ENCODE measurements at places on chromosomes 5 and 9. TPM values are rescaled to one million over a fixed set of nuclear protein-coding genes. Genes with fewer than 3 reads are reported as not detected.
A peak's percentile ranks its signal among the peaks of the same experiment; 100 is the strongest.

- H3K4me3 ChIP-seq, result no peak overlapping the region
- H3K36me3 ChIP-seq, result no peaks in the 10 kb centered on the region
- no peaks in the 10 kb centered on the region for H3K27me3 ChIP-seq
- no peak overlapping the region for H3K27ac ChIP-seq
- H3K4me1 ChIP-seq, result peaks cover 21% of the 10 kb centered on the region
- DNase-seq, result no peak
Observed at GRCh38 chr5:74966141-74967026, 86.0 kb downstream of the GCNT4 start.

DNA sequence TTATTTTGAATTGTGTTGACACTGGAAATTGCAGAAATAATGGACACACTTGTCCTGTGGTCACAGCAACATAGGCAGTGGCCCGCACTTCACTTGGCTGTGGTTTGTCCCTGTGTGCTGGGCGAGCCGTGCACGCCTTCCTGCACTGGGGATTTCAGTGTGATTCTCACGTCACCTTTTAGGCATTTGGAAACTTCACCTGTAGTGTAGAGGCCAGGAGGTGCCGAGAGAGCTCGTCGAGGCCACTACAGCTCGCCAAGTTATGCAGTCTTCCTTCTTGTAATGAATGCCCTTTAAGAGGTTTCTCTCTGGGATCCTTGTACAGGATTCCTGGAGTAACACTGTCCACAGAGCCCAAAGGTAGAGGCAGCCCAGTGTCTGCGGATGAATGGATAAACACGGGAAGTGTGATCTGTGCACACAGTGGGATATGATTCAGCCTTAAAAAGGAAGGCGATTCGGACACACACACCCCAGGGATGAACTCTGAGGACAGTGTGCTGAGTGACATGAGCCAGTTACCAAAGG, 14.7 kb downstream of the TRAF2 start:
- H3K27me3 ChIP-seq, result no peaks in the 10 kb centered on the region
- H3K4me3 ChIP-seq, result 0 out of 2 replicates have a peak overlapping the region, but pooled peaks have one; percentile 7
- H3K4me1 ChIP-seq, result peaks cover 31% of the 10 kb centered on the region
- peaks cover 5% of the 10 kb centered on the region for H3K36me3 ChIP-seq

DNA sequence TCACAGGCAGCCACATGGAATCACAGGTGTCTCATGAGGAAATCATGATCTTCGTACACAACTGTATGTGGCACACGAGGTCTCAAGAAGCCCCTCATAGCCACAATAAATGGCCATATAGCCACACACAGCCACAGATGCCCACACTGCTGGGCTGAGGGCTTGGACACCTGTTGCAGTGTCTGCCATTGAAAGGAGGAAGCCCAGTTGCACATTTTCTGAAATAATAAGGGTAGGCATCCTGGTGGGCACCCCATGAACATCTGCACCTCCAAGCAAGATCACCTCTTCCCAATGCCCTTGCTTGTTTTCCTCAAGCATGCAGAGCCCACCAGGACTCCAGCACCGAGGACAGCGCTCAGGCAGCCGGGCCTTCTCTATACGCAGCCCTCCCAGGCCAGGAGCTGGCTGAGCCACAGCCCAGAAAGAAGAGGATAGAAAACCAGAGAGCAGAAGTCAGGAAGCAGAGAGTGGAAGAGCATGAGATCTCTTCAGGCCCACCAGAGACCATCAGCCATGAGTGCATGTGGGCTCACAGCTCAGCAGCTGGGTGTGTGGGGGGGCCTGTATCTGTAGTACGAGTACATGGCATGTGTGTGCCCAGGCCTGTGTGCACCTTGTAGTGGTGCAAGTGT, 1.0 kb upstream of the ACSL6 start:
- H3K4me1 ChIP-seq, result no peaks in the 10 kb centered on the region
- H3K4me3 ChIP-seq, result no peak overlapping the region
- no peak overlapping the region for H3K27ac ChIP-seq
- no peaks in the 10 kb centered on the region for H3K27me3 ChIP-seq
- no peaks in the 10 kb centered on the region for H3K36me3 ChIP-seq

GRCh38 chr5:16726538-16726946, 109.7 kb upstream of the RETREG1 start:
- peaks cover 17% of the 10 kb centered on the region for H3K4me1 ChIP-seq
- no peak overlapping the region for H3K4me3 ChIP-seq
- no peaks in the 10 kb centered on the region for H3K36me3 ChIP-seq
- H3K27me3 ChIP-seq, result no peaks in the 10 kb centered on the region

DNA sequence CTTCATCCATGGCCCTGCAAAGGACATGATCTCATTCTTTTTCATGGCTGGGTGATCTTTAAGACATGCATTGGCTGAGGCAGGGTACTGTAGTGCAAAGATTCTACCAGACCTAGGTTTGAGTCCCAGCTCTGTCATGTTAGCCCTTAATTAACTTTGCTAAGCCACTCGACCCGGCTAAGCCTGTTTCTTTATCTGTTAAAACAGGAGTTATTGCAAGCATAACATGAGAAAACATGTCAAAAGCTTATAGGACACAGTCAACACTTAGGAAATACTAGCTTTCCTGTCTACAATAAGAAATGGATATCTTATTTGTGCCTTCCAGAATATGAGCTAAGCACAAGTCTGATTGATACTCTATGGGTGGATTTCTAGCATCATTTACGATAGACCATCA, 92.6 kb downstream of the RASEF start:
- no peak for DNase-seq
- no peaks in the 10 kb centered on the region for H3K36me3 ChIP-seq
- no peak overlapping the region for H3K4me3 ChIP-seq
- no peaks in the 10 kb centered on the region for H3K27me3 ChIP-seq
- H3K4me1 ChIP-seq, result no peaks in the 10 kb centered on the region

DNA sequence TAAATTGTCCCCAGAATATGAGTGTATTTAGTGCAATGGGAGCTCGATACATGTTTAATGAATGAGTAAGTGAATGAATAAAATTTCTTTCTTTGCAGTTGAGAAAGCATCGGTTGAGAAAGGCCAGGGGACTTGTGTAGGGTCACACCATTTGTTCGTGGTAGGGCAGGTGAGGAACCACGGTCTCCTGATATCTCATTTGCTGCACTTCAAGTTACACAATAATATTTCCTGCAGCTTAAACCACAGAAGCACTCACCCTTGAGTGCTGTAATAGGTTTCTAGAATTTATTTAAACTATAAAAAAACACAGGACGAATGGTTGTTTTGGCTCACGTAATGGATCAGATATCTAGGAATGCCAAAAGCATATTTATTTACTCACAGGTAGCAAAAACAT, 429.8 kb downstream of the SPATA31D1 start:
- H3K4me1 ChIP-seq, result no peaks in the 10 kb centered on the region
- peak; percentile 7 for DNase-seq
- no peak overlapping the region for H3K27ac ChIP-seq
- no peak overlapping the region for H3K4me3 ChIP-seq

DNA sequence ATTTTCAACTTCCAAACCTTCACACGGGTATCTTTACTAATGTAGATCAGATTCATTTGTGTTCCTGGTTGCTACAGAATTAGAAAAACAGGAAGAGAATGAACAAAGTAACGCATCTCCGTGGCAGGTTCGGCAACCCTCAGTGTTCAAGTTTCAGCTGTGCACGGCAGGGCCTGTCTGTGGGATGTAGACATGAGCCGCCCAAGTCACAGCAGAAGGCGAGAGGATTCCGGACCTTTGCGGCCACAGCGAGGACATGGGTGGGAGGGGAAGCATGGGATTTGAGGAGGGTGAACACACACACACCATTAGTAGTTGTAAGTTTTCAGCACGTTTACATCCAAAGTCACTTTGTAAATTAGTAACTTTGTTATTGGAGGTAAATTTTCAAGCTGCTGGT, 31.7 kb upstream of the CEP72 start:
- H3K27me3 ChIP-seq, result peaks cover 61% of the 10 kb centered on the region
- no peak overlapping the region for H3K4me3 ChIP-seq
- H3K36me3 ChIP-seq, result no peaks in the 10 kb centered on the region
- no peaks in the 10 kb centered on the region for H3K4me1 ChIP-seq
- no peak for DNase-seq

DNA sequence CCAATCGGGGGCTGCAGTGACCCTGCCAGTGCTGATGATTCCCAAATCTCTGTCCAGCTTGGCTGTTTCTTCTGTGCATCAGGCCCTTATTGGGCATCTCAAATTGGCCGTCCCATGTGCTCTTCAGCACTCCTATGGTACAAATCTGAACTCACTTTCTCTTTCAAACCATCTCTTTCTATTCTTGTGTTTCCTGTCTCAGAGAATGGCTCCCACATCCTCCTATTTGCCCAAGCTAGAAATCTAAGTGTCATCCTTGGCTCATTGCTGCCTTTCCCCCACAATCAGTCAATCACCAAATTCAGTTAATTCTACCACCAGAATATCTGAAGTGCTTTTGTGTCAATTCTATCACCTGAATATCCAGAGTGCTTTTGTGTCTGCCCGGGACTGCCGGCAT, 336.6 kb downstream of the CWC27 start:
- no peaks in the 10 kb centered on the region for H3K36me3 ChIP-seq
- H3K27me3 ChIP-seq, result no peaks in the 10 kb centered on the region
- H3K4me1 ChIP-seq, result peaks cover 5% of the 10 kb centered on the region
- no peak for DNase-seq
- H3K4me3 ChIP-seq, result no peak overlapping the region

- H3K4me1 ChIP-seq, result peaks cover 7% of the 10 kb centered on the region
- H3K36me3 ChIP-seq, result no peaks in the 10 kb centered on the region
- H3K27ac ChIP-seq, result no peak overlapping the region
- no peak overlapping the region for H3K4me3 ChIP-seq
- no peak for DNase-seq
Observed at GRCh38 chr5:158824241-158824882, 275.4 kb downstream of the EBF1 start.

DNA sequence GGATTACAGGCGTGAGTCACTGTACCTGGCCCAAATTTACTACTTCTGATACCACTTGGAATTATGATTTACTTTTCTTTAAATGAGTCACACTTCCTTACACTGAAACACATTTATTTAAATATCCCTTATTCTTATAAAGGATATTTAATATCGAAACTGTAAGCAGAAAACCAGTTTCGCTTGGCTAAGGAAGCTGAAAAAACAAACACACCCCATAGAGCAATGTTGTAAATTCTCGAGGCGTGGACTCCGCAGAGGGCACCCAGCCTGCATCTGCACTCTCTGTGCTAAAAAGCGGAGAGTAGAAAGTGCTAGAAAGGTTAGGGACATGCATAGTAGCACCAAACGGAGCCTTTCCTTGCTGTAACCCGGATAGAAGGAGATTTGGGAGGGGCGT, 86.5 kb downstream of the HMCN2 start:
- peak; percentile 85 for DNase-seq
- H3K4me3 ChIP-seq, result peak overlapping the region; percentile 15
- no peaks in the 10 kb centered on the region for H3K36me3 ChIP-seq
- H3K27ac ChIP-seq, result peak overlapping the region; percentile 99

- H3K4me3 ChIP-seq, result no peak overlapping the region
- H3K36me3 ChIP-seq, result no peaks in the 10 kb centered on the region
- DNase-seq, result no peak
- no peaks in the 10 kb centered on the region for H3K4me1 ChIP-seq
Observed at GRCh38 chr9:117415358-117415914, 579 bp upstream of the ASTN2 start.

DNA sequence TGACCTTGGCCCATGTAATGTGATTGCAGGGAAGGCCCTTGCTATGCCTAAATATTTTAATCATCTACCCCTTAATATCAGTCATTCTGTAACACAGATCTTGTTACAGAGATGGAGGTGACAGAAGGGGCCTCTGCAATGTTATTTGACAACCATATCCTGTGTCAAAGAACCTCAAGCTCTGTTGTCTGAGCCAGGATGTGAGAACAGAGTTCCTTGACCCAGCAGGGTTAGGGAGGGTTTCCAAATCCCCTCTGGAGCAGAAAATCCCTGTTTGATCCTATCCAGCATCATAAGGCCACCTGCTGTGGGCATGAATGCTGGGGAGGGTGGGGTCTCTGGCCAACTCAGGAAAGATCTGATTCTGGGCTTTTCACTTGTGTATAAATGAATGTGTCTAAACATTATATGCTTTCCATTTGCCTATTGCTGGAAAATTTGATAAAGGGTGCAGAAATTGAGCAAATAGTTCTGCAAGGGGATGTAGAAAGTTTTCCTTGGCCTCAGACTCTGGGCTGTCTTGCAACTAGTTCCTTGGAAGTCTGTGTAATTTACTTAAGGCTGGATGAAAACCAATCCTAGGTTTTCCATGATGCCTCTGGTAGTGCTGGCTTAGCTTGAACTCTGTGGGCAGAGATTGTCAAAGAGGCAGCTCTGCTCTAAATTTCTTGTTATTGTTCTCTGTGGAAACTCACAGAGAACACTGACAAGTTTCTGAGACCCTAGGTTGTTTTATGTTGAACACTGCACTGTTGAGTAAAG, 71.0 kb downstream of the PGM5 start:
- no peak overlapping the region for H3K27ac ChIP-seq
- no peak for DNase-seq
- no peaks in the 10 kb centered on the region for H3K27me3 ChIP-seq
- H3K36me3 ChIP-seq, result no peaks in the 10 kb centered on the region
- no peak overlapping the region for H3K4me3 ChIP-seq

GRCh38 chr5:58447226-58447625, 12.7 kb downstream of the PLK2 start:
- no peaks in the 10 kb centered on the region for H3K36me3 ChIP-seq
- peaks cover 10% of the 10 kb centered on the region for H3K4me1 ChIP-seq
- H3K27me3 ChIP-seq, result no peaks in the 10 kb centered on the region
- no peak for DNase-seq
- H3K27ac ChIP-seq, result no peak overlapping the region

DNA sequence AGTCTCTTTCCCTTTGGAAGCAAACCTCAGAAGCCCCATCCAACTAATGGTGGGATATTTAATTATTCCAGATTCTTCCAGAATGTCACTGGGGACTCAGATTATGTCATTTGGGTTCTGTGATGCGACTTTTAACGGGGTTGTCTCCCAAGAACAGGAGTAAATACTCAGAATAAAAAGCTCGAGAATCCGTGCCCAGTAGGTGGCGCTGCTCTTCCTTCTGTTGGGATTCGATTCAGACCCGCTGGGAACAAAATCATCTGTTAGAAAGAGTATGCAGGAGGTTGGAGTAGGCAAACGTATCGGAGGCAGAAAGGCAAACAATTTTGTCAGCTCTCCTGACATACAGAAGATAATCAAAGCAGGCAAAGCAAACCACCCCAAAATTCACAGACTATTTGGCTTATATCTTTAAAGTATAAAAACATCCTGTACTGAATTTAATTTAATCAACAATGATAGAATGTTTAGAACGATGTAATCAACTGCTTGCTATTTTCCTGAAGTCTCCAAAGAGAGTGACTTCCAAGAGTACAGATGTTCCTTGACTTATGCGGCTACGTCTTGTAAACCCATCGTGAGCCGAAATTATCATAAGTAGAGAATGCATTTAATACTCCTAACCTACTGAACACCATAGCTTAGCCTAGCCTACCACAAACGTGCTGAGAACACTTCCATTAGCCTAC, 169.8 kb upstream of the RAI14 start:
- H3K27ac ChIP-seq, result peak overlapping the region; percentile 90
- no peaks in the 10 kb centered on the region for H3K36me3 ChIP-seq
- H3K4me1 ChIP-seq, result peaks cover 52% of the 10 kb centered on the region
- peak; percentile 94 for DNase-seq

PDE8B gene
- total RNA-seq, result 0.12 TPM

ACOT12 gene
- not detected for total RNA-seq

KCNN2 gene
- total RNA-seq, result 0.07 TPM

CHSY3 gene
- 1.7 TPM for total RNA-seq

ADAMTSL2 gene
- not detected for total RNA-seq

ACTBL2 gene
- total RNA-seq, result 0.12 TPM

OR1Q1 gene
- not detected for total RNA-seq

ARID3C gene
- total RNA-seq, result not detected

PCDHB3 gene
- 0.58 TPM for total RNA-seq
